ENCODE measurements at places on chromosomes 11 and 22.

- no peak for DNase-seq
Observed at GRCh38 chr11:57356268-57356667, 18.1 kb downstream of the P2RX3 start.

- DNase-seq = no peak
Observed at GRCh38 chr11:45580399-45580798, 85.0 kb downstream of the CHST1 start.

GRCh38 chr11:12840871-12841660 lies 166.8 kb downstream of the TEAD1 start:
- DNase-seq = no peak

DNA sequence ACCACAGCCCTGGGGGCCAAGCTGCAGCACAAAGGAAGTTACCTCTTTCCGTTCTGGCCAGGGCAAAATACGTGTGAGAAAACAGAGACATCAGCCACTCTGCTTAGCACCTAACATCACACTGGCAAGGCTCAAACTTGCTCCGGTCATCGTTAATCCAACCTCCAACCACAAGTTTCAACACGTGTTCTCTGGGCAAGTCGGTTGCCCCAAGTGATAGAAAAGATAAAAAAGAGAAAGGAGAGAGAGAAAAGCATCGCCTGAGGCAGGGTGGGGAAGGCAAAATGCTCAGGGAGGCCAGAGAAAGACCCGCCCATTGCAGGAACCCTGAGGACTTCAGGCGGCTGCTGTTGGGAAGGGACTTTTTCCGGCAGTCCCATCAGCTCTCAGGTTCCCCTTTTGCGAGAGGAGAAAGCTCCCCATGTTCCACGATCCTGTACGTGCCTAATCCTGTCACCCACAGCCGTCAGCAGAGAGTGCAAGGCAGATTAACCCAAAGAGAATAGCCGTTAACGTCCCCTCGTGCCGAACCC lies 18.5 kb upstream of the B4GALNT4 start:
- no peak for DNase-seq

DNA sequence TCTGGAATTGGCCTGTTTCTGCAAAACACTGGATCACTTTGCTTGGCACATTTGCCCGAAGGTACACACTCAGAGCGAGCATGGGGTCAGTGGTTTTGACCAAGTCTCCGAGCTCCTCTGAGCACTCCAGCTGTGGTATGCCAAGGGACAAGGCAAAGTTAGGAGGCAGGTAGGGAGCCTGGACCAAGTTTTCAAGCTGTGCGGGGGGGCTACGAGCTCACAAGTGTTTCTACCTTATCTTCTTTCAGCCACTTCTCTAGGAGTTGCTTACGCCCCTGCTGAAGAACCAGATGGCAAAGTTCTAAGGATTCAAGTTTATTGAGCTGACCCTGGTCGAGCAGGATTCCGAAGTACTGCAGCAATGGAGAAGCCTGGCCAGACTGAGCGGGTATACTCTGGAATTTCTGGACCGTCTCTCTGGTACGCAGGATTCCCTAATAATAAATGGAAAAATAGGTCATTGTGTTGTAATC lies 54.7 kb upstream of the SLC25A1 start:
- DNase-seq = no peak

GRCh38 chr11:65651589-65652510 lies 10.9 kb downstream of the RELA start:
- no peak for DNase-seq

- DNase-seq = no peak
Observed at GRCh38 chr22:42673898-42674401, 24.8 kb upstream of the CYB5R3 start.

GRCh38 chr11:117752071-117752470 lies 44.9 kb downstream of the DSCAML1 start:
- DNase-seq = no peak

DNA sequence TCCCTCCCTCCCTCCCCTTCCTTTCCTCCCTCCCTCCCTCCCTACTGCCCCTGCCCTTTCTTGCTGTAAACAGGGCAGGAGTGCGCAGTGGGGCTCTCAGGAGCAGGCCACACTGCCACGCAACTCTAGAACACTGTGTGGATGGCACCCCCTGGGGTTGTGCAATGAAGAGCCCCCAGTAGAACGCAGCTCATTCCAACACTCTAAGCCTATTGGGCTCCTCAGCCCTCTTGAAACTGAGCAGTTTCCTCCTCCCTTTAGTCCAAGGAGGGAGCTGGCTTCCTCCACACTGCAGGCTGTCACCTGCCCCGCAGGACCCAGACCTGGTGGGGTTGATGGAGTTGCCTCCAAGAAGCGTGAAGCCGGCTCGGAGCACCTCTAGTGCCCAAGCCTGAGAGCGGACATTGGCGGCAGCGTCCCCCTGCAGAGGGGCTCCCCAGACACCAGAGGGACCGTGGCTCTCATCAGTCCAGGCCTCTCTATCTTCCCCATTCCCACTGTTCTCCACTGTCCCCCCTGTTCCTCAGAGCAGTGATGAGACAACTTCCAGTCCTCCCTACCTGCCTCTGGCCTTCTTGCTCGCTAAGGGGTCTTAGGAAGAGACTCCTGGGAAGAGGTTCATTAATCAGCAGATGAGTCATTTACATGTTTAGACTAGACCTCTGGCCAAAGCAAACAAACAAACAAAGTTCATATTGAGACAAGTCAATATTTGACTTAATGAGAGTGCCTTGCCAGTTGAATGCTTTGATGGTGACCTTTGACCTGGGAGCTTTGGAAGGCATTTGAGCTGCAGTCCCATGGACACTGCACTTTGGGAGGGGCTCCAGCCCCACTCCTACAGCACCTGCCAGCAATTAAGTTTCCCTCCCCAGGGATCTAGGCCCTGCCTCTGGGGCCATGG lies 64.0 kb downstream of the RPUSD4 start:
- DNase-seq = peak; percentile 50

DNA sequence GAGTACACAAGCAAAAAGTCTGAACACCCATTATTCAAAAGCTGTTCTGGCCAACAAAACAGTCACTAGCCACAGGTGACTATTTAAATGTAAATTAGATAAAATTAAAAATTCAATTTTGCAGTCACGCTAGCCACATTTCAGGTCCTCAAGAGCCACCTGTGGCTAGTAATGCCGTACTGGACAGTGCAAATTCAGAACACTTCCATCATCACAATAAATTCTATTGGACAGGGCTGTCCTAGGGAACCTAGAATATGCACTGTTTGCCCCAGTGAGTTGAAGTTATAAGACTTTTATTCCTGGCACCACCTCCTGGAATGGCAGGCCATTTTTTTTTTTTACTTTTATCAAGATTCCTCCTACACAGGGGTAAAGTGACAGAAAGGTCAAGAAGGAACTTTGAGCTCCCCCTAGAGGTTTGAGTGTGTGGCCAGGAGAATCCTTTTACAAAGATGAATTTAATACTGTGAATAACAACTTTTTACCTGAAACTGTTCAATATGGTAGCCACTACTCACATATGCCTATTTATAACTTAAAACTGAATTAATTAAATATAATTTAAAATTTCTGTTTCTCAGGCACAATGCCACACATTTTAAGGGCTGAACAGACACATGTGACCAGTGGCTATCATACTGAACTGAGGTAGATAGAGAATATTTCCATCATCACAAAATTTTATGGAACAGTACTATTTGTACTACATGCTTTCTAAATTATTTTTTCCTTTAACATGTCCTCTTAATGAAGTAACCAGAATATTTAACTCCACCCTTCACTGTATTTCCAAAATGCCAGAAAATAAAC lies 6.5 kb downstream of the MSANTD2 start:
- DNase-seq = peak; percentile 19

- no peak for DNase-seq
Observed at GRCh38 chr11:94134651-94135512, 6.2 kb downstream of the PANX1 start.

GRCh38 chr11:95711162-95711944 lies 78.2 kb downstream of the FAM76B start:
- no peak for DNase-seq

GRCh38 chr11:59216641-59217564 lies 4.2 kb upstream of the MPEG1 start:
- DNase-seq = no peak

- DNase-seq = no peak
Observed at GRCh38 chr11:107669191-107669740, 42.6 kb downstream of the SLN start.

- DNase-seq = no peak
Observed at GRCh38 chr22:27673839-27674238, 127.7 kb downstream of the MN1 start.

DNA sequence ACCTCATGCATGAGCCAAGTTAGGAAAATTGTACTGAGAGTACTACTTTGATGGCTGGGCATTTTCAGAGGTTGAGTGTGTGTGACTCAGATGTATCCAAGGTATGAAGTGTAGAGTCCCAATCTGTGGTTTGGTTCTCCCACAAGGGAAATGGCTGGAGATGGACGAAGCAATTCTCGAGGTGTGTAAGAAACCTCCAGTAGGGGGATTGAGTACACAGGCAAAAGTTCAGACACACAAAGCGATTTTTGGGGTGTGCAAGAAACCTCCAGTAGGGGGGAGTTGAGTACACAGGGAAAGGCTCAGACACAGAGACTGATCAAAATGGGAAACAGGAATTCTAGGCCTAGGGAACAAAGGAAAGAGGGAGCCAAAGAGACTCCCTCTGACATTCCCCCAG lies 1536.3 kb downstream of the FAM181B start:
- DNase-seq = no peak

- DNase-seq = no peak
Observed at GRCh38 chr11:74581954-74582547, 10.3 kb upstream of the POLD3 start.

DNA sequence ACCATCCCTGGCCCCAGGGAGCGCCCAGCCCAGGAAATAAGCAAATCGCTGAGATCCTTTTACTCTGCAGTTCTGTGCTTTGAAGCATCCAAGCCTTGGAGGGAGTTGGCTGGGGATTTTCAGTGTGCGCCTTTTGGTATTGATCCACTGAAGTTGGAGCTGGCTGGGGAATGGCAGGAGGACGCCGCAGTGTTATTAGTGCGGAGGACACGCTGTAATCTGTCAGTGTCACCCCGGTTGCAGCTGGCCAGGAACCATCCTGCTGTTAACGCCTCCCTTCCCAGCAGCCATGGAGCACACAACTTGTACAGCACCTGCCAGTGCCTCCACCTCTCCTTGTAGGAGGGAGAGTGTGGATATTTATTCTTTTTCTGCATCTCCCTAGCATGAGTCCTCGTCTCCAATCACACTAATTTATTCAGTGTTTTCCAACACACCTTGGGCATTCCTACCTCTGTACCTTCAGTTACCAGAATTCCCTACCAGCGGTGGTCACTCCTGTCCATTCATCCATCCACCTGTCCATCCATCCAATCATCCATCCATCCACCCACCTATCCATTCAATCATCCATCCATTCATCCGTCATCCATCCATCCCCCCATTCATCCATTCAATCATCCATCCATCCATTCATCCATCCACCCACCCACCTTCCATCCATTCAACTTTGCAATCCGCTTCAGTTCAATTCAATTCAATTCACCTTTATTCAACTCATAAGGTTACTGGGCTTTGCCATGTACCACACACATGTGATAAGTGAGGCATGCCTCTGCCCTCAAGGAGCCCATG lies 21.9 kb upstream of the EIF3D start:
- no peak for DNase-seq

DNA sequence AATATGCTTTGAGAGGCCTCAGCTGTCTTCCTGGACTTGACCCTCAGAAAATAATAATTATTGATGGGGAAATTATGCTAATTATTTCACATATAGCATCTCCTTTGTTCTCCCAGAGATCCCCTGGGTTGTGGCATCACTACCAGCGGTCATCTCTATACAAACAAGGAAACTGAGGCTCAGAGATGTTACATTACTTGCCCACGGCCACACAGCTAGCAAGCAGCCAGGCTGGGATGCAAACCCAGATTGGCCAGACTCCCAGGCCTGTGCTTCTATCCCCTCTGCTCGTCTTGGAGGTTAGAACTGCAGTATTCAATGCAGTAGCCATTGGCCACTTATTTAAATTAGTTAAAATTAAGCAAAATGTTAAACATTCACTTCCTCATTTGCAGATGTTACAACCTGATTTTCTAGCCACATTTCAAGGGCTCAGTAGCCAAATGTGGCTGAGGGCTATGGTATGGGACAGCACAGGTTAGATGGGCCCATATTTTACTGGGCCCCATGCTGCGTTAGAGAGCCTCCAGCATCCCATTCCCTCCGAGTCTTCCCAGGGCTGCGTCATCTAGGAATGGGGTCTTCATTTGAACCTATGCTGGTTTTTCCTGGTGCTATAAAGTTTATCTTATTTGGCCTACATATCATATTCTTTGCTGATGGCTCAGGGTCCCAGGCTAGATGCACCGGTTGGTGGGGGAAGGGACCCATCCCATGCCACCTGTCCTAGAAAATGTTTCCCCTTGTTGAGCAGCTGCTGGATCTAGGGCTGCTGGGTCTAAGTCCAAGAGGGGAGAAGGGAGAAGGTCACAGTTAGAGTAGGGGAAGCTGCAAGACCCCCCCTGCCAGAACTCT lies 2.2 kb downstream of the SLC35C1 start:
- DNase-seq = no peak

DNA sequence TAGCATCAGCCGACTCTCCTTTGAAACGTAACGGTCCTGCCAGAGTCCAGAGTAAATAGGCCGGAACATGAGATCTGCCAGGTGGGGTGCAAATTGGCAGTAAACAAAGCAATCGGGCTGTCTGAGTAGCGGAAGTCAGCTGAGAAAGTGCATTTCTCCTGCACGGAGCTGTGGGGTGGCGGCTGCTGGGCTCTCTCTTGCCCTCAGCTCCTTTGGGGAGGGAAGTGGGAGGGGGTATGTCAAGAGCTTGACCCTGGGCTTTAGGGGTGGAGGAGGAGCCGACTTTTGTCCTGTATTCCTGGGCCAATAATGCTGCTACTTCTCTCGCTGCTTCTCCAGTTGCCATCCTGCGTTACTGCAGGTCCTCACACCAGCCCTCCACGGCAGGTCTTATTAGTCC lies 11.6 kb downstream of the GRIK4 start:
- peak; percentile 59 for DNase-seq

- no peak for DNase-seq
Observed at GRCh38 chr11:73233211-73233610, 15.1 kb downstream of the P2RY2 start.

GRCh38 chr22:20647586-20648305 lies 126.2 kb upstream of the SERPIND1 start:
- DNase-seq = no peak

Data from NCI-H1092 (cell line).